Stimulated activated CD8-positive, alpha-beta memory T cell treated with anti-CD3 and anti-CD28 coated beads, Interleukin-2, amount 100 ng/mL, for 1 hour (primary cell): ENCODE measurements at places on chromosomes 16 and 17.

DNA sequence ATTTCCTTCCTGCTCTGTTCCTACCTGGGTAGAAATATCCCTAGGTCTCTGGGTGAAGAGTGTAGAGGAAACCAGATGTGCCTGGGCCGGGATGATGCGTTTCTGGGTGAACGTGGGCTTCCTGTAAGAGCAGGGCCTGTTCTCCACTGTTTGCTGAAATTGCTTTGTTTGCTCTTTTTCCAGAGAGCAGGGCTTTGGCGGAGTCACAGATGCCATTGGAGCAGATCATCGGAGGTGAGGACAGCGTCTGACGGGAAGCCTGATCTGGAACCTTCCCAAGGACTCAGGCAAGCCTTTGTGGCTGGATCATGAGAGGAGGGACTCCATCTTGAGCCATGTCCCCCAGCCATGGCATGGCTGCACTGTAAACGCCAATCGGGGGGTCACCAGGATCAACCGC is 15.4 kb downstream of the DHODH start:
- no peak for DNase-seq

- no peak for DNase-seq
These were observed 3.1 kb upstream of the ATXN7L3 start for GRCh38 chr17:44202756-44203155.

- no peak for DNase-seq
These were observed 3.3 kb downstream of the ABI3 start for GRCh38 chr17:49213847-49214246.

- DNase-seq = no peak
These were observed 100.5 kb downstream of the SMG6 start for GRCh38 chr17:2202996-2203575.

GRCh38 chr16:52367821-52368220 is 179.1 kb downstream of the TOX3 start:
- no peak for DNase-seq

- DNase-seq = no peak
These were observed 8.2 kb downstream of the KRT9 start for GRCh38 chr17:41563607-41564170.
